ENCODE measurements at places on chromosomes 16 and 17. TPM values are rescaled to one million over a fixed set of nuclear protein-coding genes. Genes with fewer than 3 reads are reported as not detected.
A peak's percentile ranks its signal among the peaks of the same experiment; 100 is the strongest.

- peaks cover 1% of the 10 kb centered on the region for H3K27me3 ChIP-seq
- peaks cover 4% of the 10 kb centered on the region for H3K4me1 ChIP-seq
- no peaks in the 10 kb centered on the region for H3K36me3 ChIP-seq
- no peak overlapping the region for H3K27ac ChIP-seq
- DNase-seq: no peak
Observed at GRCh38 chr17:72378414-72379390, 257.9 kb downstream of the SOX9 start.

DNA sequence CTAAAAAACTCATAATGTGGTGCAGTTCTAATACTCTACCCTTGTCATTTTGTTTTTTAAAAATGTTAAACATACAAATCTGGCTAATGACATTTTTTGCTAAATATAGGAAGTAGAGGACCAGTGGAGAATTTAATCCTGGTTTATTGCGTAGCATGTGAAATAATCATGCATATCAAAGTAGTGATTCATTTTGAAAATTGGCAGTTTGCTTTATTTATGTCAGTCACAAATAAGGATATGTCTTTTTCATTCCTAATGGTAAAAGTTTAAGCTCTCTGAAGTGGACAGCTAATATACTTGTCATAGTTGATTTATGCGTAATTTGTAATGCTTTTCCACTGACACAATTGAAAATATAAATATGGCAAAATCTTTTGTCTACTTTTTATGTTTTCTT is 224.2 kb downstream of the BCAS3 start:
- no peaks in the 10 kb centered on the region for H3K4me1 ChIP-seq
- no peak for DNase-seq

GRCh38 chr16:53948734-53949430 is 244.9 kb downstream of the FTO start:
- no peak overlapping the region for H3K27ac ChIP-seq
- no peak for DNase-seq
- no peak overlapping the region for H3K4me3 ChIP-seq
- no peaks in the 10 kb centered on the region for H3K36me3 ChIP-seq
- H3K4me1 ChIP-seq: peaks cover 3% of the 10 kb centered on the region

The PDK2 gene
- 37.1 TPM for total RNA-seq

- peaks cover under 1% of the 10 kb centered on the region for H3K27me3 ChIP-seq
- no peaks in the 10 kb centered on the region for H3K36me3 ChIP-seq
- no peak for DNase-seq
Observed at GRCh38 chr17:61227866-61228265, 171.8 kb upstream of the TBX2 start.

GRCh38 chr16:83390759-83391158 is 417.0 kb upstream of the HSBP1 start:
- H3K4me1 ChIP-seq: no peaks in the 10 kb centered on the region
- H3K4me3 ChIP-seq: no peak overlapping the region
- no peak for DNase-seq
- no peaks in the 10 kb centered on the region for H3K36me3 ChIP-seq
- no peak overlapping the region for H3K27ac ChIP-seq
- H3K27me3 ChIP-seq: peaks cover 4% of the 10 kb centered on the region

The MT1G gene
- total RNA-seq: not detected

GRCh38 chr17:83079352-83079747 is at the start of gene METRNL:
Gene METRNL, plus strand, starts transcription at chr17:83079609. Its CDS starts 207 bp downstream, at chr17:83079816.
- H3K27ac ChIP-seq: no peak within 1 kb of the TSS
- DNase-seq: peak; percentile 67
- no peaks in the 10 kb centered on the region for H3K36me3 ChIP-seq
- H3K4me3 ChIP-seq: no peak within 1 kb of the TSS
- peaks cover 2% of the 10 kb centered on the region for H3K4me1 ChIP-seq

GRCh38 chr17:32259586-32259985 is 6.0 kb upstream of the RHBDL3 start:
- H3K4me3 ChIP-seq: no peak overlapping the region
- peaks cover 9% of the 10 kb centered on the region for H3K4me1 ChIP-seq
- no peak overlapping the region for H3K27ac ChIP-seq
- peaks cover 12% of the 10 kb centered on the region for H3K27me3 ChIP-seq
- peaks cover 4% of the 10 kb centered on the region for H3K36me3 ChIP-seq

The TBC1D3 gene
- not detected for total RNA-seq

The TBC1D3D gene
- total RNA-seq: 0.64 TPM

The B4GALNT2 gene
- total RNA-seq: not detected

- peaks cover 22% of the 10 kb centered on the region for H3K4me1 ChIP-seq
- no peak overlapping the region for H3K4me3 ChIP-seq
- no peak for DNase-seq
- peaks cover 6% of the 10 kb centered on the region for H3K27me3 ChIP-seq
- no peak overlapping the region for H3K27ac ChIP-seq
- H3K36me3 ChIP-seq: no peaks in the 10 kb centered on the region
Observed at GRCh38 chr17:2549392-2550211, 37.9 kb upstream of the METTL16 start.

DNA sequence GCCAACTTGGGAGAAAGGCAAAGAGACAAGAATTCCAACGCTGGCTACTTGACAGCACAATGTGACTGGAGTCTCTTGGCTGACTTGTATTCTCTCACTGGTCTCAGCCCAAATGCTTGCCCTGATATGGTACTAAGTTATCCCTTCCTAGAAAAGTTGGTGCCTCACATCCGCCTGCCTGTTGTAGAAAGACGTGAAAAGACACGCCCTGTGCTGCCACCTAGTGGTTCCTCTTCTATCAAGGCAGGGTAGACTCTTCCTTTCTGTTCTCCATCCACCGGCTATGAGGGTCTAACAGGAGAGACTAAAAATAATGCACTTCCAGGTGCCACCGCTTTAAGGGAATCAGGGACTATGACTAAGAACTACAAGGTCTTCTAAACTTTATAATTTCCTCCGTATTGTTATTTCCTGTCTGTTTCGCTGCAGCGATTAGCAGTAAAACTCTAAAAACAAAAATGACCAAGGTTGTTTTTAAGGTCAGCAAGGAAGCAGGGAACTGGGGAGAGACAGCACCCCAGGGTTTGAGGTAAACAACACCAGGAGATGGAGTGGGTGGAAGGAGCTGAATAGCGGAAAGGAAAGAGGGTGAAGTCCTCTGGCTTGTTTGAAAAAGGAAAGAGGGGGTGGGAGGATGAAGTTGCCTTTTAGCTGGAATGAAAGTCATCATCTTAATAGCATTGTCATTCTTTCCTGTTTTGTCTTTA is 109.5 kb downstream of the YPEL2 start:
- DNase-seq: peak; percentile 87
- H3K4me3 ChIP-seq: no peak overlapping the region
- peaks cover 36% of the 10 kb centered on the region for H3K4me1 ChIP-seq
- H3K27me3 ChIP-seq: no peaks in the 10 kb centered on the region

The ZNF750 gene
- 0.31 TPM for total RNA-seq

DNA sequence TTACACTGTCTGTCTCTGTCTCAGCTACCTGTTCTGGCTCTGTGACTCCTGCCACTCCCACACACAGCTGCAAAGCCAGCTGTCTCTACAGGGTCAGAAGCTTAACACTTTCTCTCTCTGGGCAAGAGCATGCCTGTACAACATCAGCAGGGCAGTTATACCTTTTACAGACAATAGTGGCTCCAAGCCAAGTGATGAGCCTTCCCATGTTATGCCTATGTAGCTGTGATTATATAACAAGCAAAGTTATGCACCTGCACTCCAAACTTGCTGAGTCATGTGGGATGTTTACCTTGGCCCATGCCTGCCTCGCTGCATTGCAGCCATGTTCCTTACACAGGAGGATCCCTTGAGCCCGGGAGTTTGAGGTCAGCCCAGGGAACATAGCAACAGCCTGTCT is 31.8 kb upstream of the APPBP2 start:
- peaks cover 3% of the 10 kb centered on the region for H3K27me3 ChIP-seq
- DNase-seq: no peak
- no peak overlapping the region for H3K27ac ChIP-seq
- no peaks in the 10 kb centered on the region for H3K4me1 ChIP-seq

DNA sequence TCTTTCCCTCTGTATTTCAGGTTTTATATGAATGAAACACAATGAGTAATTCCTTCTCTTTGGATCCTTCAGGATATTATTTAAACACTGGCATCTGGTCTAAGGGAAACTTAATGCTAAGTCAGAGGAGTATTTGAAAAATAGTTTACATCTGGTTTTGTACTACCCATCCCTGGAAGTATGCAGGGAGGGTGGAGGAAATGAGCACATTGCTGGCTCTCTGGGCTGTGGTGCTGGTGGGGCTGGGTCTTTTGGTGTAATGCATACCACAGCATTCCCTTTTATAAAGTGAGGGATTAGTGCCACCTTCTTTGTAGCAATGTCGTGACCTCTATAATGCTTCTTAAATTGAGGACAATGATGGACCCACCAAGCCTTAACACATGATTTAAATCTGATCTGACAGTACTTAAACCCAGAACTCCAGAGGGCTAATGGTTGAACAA is 105.5 kb upstream of the AXIN2 start:
- no peaks in the 10 kb centered on the region for H3K27me3 ChIP-seq
- no peak overlapping the region for H3K27ac ChIP-seq
- no peak for DNase-seq

DNA sequence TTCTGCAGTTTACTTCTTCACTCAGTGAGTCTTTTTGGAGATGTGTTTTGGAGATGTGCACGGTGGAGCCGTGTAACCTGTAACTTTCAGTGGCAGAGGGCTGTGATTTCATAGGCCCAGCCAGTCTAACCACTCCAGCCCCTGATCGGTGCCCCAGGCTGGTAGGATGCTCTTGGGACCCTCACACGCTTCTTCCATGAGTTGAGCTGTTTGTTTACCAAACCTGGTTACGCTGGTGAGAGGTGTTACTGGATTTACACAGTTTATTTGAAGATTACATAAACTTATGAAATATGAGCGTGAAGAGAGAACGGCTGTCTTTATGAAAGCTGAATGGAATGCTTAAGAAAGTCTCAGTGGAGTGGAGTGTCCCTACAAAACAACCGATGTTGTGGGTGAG is 96.7 kb downstream of the CMIP start:
- no peak overlapping the region for H3K27ac ChIP-seq
- DNase-seq: no peak
- peaks cover 8% of the 10 kb centered on the region for H3K27me3 ChIP-seq
- no peak overlapping the region for H3K4me3 ChIP-seq
- H3K4me1 ChIP-seq: peaks cover 58% of the 10 kb centered on the region

GRCh38 chr16:25925421-25925820 is 233.7 kb downstream of the HS3ST4 start:
- no peak for DNase-seq
- peaks cover 3% of the 10 kb centered on the region for H3K36me3 ChIP-seq
- no peak overlapping the region for H3K27ac ChIP-seq
- H3K4me1 ChIP-seq: no peaks in the 10 kb centered on the region
- H3K4me3 ChIP-seq: no peak overlapping the region

The CDK12 gene
- total RNA-seq: 63.0 TPM

- no peaks in the 10 kb centered on the region for H3K4me1 ChIP-seq
- H3K27ac ChIP-seq: no peak overlapping the region
- no peak for DNase-seq
- H3K36me3 ChIP-seq: no peaks in the 10 kb centered on the region
- H3K4me3 ChIP-seq: no peak overlapping the region
Observed at GRCh38 chr16:4021916-4022315, 94.3 kb downstream of the ADCY9 start.

The TERB1 gene
- total RNA-seq: 0.10 TPM

DNA sequence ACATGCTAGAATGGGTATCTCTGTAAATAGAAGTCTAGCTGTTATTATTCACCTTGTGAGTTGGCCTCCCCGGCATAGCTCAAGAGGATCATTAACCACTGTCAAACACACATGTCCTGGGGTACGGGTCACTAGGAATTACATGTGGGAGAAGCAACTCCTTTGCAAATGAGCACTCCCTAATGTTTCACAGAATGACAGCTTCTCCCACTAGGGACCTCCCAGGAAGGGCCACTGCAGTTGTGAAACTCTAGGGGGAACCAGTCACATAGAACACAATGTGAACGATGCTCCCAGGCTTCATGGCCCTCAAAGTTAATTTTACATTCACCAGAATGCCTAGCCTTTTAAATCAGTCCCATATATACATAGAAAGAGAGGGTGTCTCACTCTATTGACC is 12.4 kb upstream of the ZNF19 start:
- H3K27ac ChIP-seq: no peak overlapping the region
- no peaks in the 10 kb centered on the region for H3K4me1 ChIP-seq
- no peak for DNase-seq
- H3K36me3 ChIP-seq: peaks cover 4% of the 10 kb centered on the region

The KRTAP2-1 gene
- not detected for total RNA-seq

The KRTAP2-2 gene
- total RNA-seq: not detected

GRCh38 chr17:65470783-65471182 is 90.7 kb downstream of the AXIN2 start:
- no peak overlapping the region for H3K4me3 ChIP-seq
- no peaks in the 10 kb centered on the region for H3K27me3 ChIP-seq
- H3K27ac ChIP-seq: no peak overlapping the region
- no peak for DNase-seq

GRCh38 chr16:3094289-3095027 is 4.6 kb downstream of the ZSCAN10 start:
- peaks cover 12% of the 10 kb centered on the region for H3K36me3 ChIP-seq
- peak overlapping the region; percentile 10 for H3K27ac ChIP-seq
- peak; percentile 62 for DNase-seq
- peaks cover 14% of the 10 kb centered on the region for H3K27me3 ChIP-seq
- no peak overlapping the region for H3K4me3 ChIP-seq
- H3K4me1 ChIP-seq: peaks cover 25% of the 10 kb centered on the region

The PITPNM3 gene
- 0.72 TPM for total RNA-seq

Measured in endothelial cell (in vitro differentiated cells).